ENCODE measurements at places on chromosomes 5 and 9.

DNA sequence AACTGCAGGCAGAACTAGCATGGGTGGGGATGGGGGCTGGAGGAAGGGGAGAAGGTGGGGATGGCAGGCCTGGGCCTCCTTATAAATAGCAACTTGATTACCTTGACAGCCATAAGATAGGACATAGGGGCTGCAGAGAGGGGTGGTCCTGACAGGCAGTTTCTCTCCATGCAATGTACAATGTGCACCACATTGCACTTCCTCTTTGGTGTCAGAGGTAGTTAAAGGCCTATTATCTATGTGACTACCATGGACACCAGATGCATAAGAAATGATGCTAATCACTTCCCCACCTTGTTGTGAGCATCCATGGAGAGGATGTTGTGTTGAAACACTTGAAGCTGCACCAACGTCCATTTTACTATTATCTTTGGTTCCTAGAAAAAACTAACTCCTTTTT is 20.2 kb upstream of the SUB1 start:
- no peak for DNase-seq

DNA sequence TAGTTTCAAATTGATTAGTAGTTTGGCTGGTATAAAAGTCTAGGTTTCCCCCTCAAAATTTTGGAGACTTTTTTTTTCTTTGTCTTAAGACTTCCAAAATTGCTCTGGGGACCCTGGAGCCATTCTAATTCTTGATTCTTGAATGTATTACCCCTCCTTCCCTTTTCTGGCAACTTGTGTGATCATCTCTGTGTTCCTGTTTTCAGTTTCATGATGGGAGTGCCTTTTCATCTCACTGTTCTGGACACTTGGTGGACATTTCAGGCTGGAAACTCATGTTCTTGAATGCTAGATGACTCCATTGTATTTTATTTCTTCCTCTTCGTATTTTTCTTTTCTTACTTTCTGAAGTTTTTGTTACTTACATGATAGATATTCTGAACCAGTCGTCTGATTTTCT is 57.3 kb upstream of the LRRC70 start:
- DNase-seq = no peak

DNA sequence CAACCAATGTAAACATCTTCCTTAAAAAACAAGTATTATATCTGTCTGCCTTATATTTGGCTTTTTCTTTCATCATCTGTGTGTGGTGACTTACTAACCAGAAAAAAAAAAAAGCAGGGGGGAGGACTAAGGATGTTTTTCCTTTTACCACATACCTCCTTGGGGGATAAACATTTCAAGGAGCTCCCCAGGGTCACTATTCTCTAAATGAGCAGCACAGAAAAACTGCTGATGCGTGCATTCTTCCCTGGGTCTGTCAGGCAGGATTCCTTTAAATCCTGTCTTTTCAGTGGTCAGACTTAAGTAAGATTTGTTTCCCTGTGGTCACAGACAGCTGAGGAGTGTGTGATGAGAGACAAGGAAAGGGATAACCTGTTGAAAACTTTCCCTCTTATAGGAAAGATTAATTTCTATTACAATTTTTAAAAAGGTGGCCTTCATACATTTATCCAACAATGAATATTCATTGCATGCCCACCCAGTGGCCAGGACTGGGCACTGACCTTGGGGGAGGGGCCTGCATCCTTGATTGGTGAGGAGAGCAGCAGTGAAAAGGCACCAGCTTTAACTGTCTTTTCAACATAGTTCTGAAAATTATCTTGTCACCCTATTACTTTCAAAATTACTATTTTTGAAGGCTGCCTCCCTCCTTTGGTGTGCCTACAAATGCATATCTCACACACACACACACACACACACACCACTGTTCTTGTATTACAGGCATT is 123.1 kb downstream of the TLE4 start:
- DNase-seq = no peak

- DNase-seq = no peak
These were observed 151.6 kb downstream of the SYK start for GRCh38 chr9:90953200-90953599.

GRCh38 chr5:119343766-119344165 is 12.1 kb upstream of the TNFAIP8 start:
- DNase-seq = no peak

GRCh38 chr9:38392235-38393127 is at the start of gene ALDH1B1:
ALDH1B1 (plus strand) TSS chr9:38392702; CDS start chr9:38395749, 3,047 bp downstream.
- peak; percentile 81 for DNase-seq

DNA sequence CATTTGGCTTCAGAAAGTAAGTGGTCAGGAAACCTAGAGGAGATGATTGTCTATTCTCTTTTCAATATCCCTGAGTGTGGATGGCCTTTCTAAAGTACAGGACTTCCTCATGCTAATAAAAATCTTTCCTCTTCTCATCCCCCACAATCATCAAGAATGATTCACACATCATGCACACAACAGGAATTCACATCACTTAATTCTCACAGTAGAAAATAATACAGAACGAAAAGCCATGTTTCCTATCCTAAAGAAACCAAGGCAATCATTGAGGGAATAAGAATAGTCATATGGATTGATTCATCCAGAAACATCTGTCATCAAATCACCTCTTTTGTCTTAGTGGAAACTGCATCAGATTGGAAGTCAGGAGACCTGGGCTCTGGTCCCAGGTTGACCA is 203.1 kb upstream of the PIK3R1 start:
- no peak for DNase-seq

- DNase-seq = no peak
These were observed 34.9 kb downstream of the MTMR12 start for GRCh38 chr5:32277798-32278197.

- DNase-seq = no peak
These were observed 88.2 kb upstream of the NR3C1 start for GRCh38 chr5:143491646-143492045.

DNA sequence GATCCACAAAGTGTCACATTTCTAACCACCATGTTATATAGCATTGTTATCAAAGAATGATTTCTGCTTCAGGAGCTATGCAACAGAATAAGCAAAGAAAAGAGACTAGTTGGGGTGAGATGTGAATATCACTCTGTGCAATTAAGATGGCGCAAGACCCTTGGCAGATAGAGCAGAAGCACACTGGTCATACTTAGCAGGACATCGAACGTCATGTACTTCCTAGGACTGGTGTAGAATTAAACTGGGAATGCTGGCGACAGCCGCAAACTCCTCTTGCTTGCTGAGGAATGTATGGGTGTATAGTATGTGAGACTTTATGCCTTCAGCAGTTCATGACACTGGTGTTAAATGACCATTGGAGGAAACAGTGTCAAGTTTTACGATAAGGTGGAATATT is 207.0 kb downstream of the LRRC70 start:
- DNase-seq = no peak

GRCh38 chr9:119881898-119882297 is 512.7 kb upstream of the BRINP1 start:
- no peak for DNase-seq
